ENCODE measurements at places on chromosomes 1 and 21. TPM values are rescaled to one million over a fixed set of nuclear protein-coding genes. Genes with fewer than 3 reads are reported as not detected.

Gene LAPTM5
- 3.4 TPM for total RNA-seq

Gene SPATA45
- total RNA-seq: 1.8 TPM

Gene GJA8
- not detected for total RNA-seq

Gene LIN9
- 16.1 TPM for total RNA-seq

Gene ZFP69
- 3.6 TPM for total RNA-seq

Gene ATP1A4
- total RNA-seq: not detected

Gene IGSF3
- 24.9 TPM for total RNA-seq

Gene S100A7
- not detected for total RNA-seq

Gene CELA3B
- total RNA-seq: not detected

Gene TGFB2
- total RNA-seq: 50.4 TPM

Gene SLC25A34
- total RNA-seq: 0.44 TPM

Gene SLC1A7
- total RNA-seq: not detected

Gene CACNA1S
- total RNA-seq: not detected

Gene OR2T35
- total RNA-seq: not detected

Gene MEX3A
- 3.2 TPM for total RNA-seq

Gene RPF1
- total RNA-seq: 80.6 TPM

Gene HAX1
- total RNA-seq: 123 TPM

Gene WLS
- 47.3 TPM for total RNA-seq

Gene SYT11
- 15.8 TPM for total RNA-seq

Gene TAGLN2
- 491 TPM for total RNA-seq

Gene PAQR7
- 6.8 TPM for total RNA-seq

Gene OR2AK2
- total RNA-seq: not detected

Gene FBLIM1
- 156 TPM for total RNA-seq

Gene MMEL1
- not detected for total RNA-seq

Gene LINGO4
- total RNA-seq: not detected

Gene EDARADD
- total RNA-seq: 1.2 TPM

Gene ADGRL4
- not detected for total RNA-seq

Gene SPRR2G
- not detected for total RNA-seq

Gene CD5L
- not detected for total RNA-seq

All from M059J (cell line).